Kasumi-1 (cell line): ENCODE measurements at places on chromosomes 2 and 18.
A peak's percentile ranks its signal among the peaks of the same experiment; 100 is the strongest.

DNA sequence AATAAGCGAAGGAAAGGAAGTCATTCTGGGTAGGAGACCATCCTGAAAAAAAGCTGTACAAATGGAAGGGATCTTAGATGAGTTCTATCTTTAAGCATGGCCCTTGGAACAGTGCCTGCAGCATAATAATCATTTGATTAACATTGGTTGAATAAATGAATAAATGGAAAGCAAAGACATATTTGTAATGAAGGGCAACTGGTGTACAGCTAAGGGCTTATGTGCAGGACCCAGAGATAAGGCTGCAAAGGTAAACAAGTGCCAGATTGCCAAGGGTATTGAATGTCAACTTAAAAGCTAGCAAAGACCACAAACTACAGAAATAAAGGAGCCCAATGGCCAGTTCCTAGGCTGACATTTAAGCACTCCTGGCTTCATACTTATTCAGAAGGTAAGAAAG, 19.4 kb downstream of the IMMT start:
- no peak for DNase-seq

GRCh38 chr2:83340424-83340823, 1118.7 kb downstream of the SUCLG1 start:
- peak; percentile 48 for DNase-seq

- DNase-seq, result no peak
These were observed 50.0 kb downstream of the SFXN5 start for GRCh38 chr2:73021371-73022010.

DNA sequence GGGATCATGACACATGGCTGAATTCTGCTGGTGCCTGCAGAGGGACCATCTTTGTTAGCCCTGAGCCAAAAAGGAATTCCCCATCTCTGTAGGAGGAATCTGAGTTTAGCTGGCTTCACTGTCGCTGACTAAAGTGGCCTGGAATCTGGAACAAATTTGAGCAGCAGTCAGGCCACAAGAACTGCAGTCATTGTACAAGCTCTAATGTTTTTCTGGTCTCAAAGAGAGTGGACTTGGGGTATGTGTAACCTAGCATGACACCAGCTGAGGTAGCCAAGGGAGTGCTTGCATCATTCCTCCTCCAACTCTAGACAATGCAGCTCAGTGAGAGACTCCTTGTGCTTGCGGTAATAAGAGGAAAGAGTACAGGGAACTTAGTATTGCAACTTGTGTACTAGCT, 539.1 kb upstream of the LRRTM4 start:
- no peak for DNase-seq

DNA sequence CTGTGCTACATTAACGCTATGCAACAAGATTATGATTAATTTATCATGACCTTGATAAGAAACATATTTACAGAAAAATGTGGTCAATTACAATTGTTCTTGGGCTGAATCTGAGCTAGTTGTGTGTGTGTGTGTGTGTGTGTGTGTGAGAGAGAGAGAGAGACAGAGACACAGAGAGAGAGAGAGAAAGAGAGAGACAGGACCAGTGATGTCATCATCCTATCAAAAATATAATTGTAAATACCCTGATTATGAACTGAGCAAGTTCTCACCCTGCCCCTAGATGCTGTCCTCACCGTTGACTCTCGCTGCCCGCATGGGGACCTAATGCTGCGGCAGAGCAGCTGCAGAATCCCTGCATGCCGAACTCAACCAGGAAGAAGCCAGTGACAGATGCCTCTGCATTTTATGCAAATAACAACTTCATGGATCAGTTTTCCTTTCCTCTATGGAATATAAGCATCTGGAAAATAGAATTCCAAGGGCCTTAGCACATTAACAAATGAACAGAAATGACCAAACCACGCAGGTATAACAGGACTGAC, 512.5 kb downstream of the PLCL1 start:
- DNase-seq, result no peak
